Stimulated activated CD8-positive, alpha-beta memory T cell treated with anti-CD3 and anti-CD28 coated beads, Interleukin-2, amount 100 ng/mL, for 48 hours (primary cell): ENCODE measurements at places on chromosomes 16 and 17.

- no peak for DNase-seq
These were observed 418.0 kb upstream of the PSMD7 start for GRCh38 chr16:73878611-73879010.

GRCh38 chr17:61140081-61140786, 259.4 kb upstream of the TBX2 start:
- no peak for DNase-seq

- no peak for DNase-seq
These were observed 29.8 kb downstream of the COX4I1 start for GRCh38 chr16:85829171-85829719.

DNA sequence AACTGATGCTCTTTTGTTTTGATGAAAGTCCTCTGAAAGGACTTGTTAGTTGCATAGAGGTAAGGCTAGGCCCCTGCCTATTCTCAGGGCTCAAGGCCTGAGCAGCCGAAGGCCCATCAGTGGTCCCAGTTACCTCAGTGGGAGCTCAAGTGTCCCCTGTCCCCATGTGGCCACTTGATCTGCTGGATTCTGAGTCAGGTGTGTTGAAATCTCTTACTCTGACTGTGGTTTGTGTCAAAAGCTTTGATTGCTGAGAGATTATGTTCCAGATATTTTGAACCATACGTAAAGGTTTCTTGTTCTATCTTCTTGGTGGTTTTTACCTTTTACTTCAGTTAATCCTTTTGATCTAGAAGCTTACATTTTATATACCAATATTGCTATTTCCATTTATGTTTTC, 191.7 kb downstream of the LGALS9B start:
- no peak for DNase-seq

DNA sequence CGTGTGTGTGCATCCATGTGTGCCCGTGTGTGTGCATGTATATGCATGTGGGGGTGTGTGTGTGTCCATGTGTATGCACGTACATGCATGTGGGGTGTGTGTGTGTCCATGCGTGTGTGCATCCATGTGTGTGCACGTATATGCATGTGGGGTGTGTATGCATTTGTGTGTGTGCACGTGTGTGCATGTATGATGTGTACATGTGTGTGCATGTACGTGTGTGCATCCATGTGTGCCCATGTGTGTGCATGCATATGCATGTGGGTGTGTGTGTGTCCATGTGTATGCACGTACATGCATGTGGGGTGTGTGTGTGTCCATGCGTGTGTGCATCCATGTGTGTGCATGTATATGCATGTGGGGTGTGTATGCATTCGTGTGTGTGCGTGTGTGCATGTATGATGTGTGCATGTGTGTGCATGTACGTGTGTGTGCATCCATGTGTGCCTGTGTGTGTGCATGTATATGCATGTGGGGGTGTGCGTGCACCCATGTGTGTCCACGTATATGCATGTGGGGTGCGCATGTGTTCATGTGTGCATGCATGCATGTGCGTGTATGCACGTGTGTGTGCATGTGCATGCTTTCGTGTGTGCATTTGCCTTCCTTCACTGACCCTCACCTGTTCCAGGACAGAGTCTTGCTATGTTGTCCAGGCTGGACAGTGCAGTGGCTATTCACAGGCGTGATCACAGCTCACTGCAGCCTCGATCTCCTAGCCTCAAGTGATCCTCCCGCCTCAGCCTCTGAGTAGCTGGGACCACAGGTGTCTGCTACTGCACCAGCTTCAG, 129.6 kb upstream of the TNRC6C start:
- DNase-seq, result no peak

DNA sequence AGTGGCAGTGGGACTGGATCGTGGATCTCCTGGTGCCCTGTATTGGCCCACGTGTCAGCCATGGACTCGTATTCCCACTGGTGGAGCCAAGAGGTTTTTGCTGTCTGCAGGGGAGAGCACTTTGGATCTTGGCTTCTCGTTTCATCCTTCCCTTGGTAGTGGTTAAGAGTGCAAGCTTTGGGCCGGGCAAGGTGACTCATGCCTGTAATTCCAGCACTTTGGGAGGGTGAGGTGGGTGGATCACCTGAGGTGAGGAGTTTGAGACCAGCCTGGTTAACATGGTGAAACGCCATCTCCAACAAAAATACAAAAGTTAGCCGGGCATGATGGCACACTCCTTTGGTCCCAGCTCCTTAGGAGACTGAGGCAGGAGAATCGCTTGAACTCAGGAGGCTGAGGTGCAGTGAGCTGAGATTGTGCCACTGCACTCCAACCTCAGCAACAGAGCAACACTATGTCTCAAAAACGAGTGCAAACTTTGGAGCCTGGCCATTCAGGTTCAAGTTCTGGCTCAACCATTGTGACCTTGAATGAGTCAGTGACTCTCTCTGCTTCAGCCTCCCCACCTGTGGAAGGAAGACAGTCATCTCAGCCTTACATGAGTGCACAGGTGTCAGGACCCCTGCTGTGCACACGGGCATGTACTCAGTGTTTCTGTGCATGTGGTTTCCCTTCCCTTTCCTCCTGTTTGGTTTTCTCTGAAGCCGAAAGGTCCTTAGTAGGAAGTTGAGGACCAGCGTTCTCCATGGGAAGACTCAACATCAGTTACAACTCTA, 57.4 kb downstream of the PLCG2 start:
- no peak for DNase-seq

DNA sequence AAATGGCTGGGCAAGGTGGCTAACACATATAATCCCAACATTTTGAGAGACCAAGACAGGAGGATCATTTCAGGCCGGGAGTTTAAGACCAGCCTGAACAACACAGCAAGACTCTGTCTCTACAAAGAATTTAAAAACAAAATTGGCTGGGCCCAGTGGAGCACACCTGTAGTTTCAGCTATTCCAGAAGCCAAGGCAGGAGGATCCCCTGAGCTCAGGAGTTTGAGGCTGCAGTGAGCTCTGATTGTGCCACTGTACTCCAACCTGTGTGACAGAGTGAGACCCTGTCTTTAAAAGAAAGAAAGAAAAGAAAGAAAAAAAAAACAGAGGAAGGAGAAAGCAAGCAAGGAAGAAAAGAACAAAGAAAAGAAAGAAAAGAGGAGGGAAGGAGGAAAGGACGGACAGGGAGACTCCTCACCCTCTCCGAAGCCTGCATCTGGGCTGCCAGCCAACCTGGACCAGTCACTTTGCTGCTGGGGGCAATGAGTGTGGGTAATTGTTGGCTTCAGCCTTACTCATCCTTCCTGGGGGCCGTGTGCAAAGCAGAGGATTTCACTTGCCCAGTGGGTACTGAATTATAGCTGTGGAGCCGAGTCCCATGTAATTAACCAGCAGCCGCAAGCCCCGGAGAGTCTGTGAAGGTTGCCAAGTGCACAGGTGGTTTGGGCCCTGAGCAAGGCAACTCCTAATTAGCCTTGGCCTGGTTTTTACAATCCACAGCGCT, 6.7 kb upstream of the MT4 start:
- DNase-seq, result no peak

GRCh38 chr16:57358086-57358420, 530 bp upstream of the CCL22 start:
- no peak for DNase-seq

- no peak for DNase-seq
These were observed 215.7 kb upstream of the CIBAR2 start for GRCh38 chr16:85327731-85328675.

GRCh38 chr17:61454381-61455323, 2.4 kb downstream of the TBX4 start:
- DNase-seq, result no peak

DNA sequence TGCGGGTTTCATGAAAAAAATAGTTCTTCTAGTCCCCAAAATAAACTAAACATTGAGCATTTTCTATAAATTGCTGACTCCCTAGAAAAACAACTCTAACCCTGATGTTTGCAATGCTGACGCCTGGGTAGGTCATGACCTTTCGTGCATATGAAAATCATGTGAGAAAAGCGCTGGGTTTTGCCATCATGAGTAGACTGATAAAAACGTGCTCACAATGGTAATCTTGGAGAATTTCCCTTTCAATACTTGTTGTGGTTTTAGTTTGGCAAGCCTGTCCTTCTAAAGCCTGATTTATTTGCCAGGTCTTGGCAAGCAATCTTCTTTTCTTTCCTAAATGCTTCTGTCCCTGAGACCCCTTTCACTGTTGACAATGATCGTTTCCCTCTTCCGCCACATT, 4.0 kb upstream of the CLEC10A start:
- DNase-seq, result no peak

DNA sequence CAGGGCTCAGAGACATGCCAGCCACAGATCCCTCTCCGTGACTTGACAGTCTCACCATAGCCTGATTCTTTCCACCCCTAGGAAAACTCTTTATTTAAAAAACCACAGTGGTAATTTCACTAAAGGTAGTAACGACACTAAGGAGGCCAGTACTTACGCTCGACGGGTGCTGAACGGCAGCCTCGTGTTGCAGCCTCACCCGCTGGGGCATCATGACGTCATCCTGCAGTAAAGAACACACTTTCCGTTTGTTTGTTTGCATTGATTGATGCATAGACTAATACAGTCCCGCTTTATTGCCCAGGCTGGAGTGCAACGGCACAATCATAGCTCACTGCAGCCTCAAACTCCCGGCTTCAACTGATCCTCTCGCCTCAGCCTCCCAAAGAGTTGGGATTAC, 65.1 kb upstream of the METRNL start:
- DNase-seq, result no peak

- no peak for DNase-seq
These were observed 25.4 kb downstream of the CCR7 start for GRCh38 chr17:40539711-40540411.

- DNase-seq, result no peak
These were observed 6.4 kb downstream of the CUEDC1 start for GRCh38 chr17:57948555-57949420.

DNA sequence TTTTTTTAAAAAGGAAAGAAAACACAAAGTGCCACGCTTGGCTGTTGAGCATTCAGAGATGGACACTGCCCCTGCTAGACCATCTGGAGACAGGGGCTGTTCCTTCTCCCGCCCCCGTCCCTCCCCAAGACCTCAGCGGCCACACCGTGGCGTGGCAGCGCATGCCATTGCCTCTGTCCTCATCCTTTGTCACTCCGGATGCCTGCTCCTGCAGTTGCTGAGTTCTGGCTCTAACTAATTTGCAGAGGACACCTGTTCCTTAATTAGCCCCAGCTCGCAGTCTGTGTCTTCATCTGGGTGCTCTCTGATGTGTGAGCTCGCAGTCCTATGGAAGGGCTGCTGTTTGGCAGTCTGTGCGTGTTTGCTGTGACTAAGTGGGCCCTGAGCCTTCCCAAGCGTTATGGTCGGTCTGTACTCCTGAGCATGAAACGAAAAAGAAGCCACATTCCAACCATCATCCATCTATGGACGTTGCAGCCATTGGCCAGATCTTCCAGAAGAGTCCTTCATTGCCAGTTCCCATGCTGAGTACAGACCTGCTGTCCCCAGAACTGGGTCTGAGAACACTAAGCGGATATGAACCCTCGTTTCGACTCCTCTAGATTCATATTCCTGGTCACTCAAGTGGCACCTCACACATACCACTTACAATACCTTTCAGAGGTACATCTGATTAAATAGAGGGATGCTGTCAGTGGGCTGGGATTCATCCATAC, 40.9 kb upstream of the NAT9 start:
- DNase-seq, result no peak

DNA sequence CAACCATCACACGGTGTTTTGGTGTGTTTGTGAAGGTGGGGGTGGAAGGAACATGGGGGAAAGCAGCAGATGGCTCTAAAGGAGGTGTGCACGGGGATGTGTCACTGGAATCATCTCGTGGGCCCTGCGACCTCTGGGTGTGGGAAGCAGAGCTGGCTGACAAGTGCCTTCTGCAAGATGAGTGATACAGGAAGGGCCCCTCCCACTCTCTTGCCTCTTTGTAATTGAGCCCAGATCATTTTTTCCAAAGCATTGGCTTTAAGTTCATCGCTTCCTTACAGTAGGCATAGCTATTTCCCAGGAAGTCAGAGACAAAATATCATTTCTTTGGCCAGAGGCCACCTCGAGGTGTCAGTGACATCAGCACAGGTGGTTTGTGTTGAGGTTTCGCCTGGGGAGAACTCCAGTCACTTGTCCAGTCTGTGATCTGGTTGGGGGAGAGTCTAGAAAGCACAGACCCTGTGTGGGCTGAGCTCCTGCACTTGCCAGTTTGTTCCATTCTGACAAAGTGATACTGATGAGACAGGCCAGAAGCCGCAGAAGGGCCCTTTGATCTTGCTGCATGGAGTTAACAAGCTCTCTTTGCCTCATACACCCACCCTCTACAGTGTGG, 20.6 kb upstream of the SNTB2 start:
- DNase-seq, result peak; percentile 56

- peak; percentile 83 for DNase-seq
These were observed at the start of gene FAM83G for GRCh38 chr17:19004421-19005136. Gene FAM83G, minus strand, starts transcription at chr17:19004764. Its CDS starts 723 bp downstream, at chr17:19004041.

DNA sequence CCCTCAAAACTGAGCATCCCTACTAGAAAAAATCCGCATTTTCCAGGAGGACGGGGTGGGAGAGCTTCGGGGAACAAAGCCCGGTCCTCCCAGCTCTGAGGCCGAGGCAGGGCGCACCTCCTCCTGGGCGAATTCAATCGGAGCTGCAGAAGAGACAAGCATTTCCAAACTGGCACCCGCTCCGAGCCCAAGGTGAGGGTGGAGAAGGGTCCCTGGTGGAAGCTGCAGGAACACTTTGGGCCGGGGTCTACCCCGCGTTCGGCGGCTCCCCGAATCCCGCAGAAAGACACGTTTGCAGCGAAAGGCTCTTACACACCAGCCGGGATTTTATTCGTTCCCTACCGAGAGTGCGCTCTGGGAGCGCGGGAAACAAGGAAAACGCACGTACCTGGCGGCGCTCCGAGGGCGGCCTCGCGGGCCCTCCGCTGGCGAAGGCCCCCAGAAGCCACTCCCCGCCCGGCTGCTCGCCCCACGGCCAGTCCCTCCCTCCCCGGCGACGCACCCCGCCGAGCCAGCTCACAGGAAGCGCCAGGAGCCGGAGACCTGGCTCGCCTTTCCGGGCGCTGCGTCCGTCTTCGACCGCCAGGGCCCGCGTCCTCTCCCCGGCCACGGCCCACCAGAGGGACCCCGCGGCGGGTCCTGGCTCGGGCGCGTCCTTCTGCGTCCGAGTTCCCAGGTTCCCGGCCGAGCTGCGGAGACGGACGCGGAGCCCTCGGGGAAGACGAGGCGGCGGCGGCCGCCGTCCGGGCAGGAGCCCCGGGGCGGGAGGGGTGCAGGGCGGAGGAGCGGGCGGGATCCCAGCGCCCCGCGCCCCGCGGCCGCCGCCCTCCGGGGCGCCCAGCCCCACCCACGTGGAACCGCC, 49.8 kb upstream of the BAHCC1 start:
- peak; percentile 51 for DNase-seq

DNA sequence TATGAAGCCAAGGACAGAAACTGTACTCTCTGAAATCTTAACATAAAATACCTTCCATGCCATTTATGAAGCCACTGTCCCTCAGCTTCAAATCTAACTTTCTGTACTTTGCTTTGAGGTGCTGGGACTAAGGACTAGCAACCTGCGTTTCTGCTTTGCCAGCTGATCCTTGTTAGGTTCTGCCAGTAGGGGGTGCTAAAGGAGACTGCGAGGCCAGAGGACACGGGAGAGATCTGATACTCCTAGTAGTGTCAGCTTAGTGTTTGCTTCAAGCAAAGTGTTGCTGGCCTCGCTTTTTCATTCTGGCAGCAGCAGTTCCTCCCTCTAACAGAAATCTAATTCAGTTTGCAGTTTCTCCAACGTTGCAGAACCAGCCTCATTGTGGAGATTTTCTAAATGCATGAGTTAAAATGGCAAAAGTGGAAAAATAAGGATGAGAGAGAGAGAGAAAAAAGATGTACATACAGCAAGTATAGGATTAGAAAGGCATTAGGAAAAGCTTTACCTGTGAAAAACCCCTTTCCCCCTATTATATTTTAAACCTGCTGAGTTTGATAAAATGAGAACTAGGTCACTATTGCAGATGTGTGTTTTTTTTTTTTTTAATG, 297.5 kb downstream of the CA10 start:
- no peak for DNase-seq
